ENCODE measurements at places on chromosomes 2 and 18.

DNA sequence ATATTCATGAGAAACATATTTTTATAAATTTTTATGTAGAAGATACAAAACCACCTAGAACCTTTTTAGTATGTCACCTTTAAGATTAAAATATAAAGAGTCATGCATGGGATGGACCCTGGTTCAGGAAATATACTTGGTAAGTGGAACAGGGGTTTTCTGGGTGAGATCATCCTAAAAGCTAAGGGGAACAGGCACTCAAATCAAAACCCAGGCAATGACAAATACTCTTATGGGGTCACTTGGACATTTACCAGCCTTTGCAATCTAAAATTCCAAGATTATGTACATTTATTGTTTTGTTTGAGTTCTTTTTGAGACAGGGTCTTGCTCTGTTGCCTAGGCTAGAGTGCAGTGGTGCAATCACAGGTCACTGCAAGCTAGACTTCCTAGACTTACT is 65.8 kb downstream of the SGPP2 start:
- no peak for DNase-seq

GRCh38 chr2:20667531-20668401 is 822 bp downstream of the GDF7 start:
- no peak for DNase-seq

DNA sequence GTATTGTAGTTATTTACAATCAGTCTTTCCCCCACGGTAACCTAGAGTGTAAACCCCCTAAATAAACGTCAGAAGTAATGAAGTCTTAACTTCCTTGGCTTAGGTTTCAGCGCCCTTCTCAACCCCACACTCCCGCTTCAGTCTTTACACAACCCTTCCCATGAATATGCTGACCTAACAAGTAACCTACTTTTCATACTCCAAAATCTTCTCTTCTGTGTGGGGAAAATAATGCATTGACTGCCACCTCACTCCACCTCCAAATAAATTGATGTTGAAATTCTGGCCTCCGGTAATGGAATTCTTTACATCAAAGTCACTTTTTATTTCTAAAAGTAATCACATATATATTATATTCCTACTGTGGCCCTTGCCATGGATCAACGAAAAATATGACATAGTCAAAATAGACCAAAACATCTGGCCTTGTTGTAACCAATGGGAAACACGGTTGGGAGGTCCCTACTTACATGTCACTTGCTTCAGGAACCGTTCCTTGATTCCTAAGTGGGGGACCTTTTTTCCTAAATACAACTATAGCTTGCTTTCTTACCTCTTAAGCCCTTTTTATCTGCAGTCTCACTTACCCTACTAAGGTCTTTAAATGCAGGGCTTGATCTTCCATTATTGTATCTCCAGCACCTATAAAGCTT is 961 bp downstream of the GEN1 start:
- DNase-seq: no peak

DNA sequence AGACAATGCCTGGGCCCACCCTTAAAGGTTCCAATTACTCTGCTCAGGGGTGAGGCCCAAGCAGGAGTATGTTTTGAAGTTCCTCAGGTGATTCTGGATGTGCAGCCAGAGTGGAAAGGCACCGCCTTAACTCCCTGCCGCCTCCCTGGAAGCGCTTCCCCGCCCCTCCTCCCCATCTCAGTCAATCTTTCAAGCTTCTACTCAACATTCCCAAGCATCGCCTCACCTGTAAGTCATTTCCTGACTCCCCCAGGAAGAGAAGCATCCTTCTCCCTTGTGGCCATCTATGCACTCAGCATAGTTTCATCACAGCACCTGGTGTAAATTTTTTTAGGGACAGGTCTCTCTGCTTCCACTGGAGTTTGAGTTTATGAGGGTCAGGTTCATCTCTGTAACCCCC is 67.5 kb downstream of the MYL12B start:
- DNase-seq: no peak

GRCh38 chr2:42725657-42726056 is 38.3 kb downstream of the OXER1 start:
- DNase-seq: no peak

- no peak for DNase-seq
Measured at GRCh38 chr18:38663270-38663669, 1097.7 kb upstream of the CELF4 start.

GRCh38 chr2:76197428-76197827 is 486.7 kb upstream of the GCFC2 start:
- DNase-seq: no peak

- no peak for DNase-seq
Measured at GRCh38 chr2:71814885-71815284, 332.8 kb downstream of the CYP26B1 start.

DNA sequence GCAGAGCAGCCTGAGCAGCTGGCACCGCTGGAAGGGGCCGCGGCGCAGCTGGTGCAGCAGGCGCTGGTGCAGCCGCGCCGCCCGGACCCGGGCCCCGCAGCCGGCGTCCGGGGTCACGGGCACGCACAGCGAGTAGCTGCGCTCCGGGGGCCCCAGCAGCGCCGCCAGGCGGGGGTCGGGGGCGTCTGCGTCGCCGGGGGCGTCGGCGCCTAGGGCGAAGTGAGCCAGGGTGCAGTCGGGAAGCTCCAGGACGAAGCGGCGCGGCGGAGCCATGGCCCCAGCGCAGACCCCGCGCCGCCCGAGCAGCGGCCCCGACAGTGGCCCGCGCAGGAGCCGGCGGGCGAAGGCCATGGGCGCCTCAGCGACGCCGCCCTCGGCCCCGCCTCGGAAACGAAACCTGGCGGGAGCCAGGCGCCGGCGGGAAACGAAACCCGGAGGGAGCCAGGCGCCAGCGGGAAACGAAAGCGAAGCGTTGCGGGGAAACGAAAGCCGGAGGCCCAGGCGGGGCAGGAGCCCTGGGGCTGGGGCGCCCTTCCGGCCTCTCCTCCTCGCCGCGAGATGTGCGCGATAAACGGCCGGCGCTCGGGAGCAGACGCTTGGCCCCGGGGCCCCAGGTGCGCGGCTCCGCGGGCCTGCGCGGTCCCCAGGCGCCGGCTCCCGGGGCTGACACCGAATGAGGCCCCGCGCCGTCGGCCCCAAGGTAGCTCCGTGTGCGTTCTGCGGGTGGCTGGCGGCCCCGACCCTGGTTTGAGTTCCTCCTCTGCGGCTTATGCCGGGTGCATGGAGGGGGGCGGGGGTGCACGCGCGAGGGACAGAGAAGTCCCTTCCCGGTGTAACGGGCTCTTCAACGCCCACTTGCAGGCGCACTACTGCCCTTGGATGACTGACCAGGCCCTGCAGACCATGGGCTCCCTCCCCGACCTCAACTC is at the start of gene CMPK2:
CMPK2 (minus strand) TSS at position 562 of the 929 bp plus-strand sequence; CDS start at position 351, 211 bp downstream.
- peak; percentile 52 for DNase-seq

- DNase-seq: no peak
Measured at GRCh38 chr2:58866040-58866439, 624.9 kb upstream of the FANCL start.

GRCh38 chr2:203670939-203671338 is 35.5 kb upstream of the CD28 start:
- no peak for DNase-seq

GRCh38 chr2:240832205-240832727 is 12.2 kb upstream of the KIF1A start:
- DNase-seq: no peak

DNA sequence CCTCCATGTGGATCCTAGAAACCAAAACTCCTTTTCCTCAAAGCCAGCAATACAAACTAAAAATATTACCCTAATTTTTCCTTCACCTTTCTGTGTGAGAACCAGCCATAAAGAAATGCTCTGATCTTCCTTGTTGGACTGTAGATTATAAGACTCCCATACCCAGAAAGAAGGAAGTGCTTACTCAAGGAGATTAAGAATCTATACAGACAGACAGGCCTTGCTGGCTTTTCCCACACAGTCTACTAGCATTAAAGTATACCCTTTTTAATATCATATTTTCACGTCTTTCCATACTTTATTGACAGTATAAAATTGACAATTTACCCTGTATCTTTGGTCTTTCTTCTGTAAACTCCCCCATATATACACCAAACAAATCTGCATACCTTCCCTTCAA is 139.0 kb downstream of the GULP1 start:
- no peak for DNase-seq

- DNase-seq: peak; percentile 68
Measured at GRCh38 chr2:58215429-58215828, 25.7 kb downstream of the FANCL start.

GRCh38 chr2:167508709-167509108 is 620.4 kb downstream of the XIRP2 start:
- DNase-seq: no peak

DNA sequence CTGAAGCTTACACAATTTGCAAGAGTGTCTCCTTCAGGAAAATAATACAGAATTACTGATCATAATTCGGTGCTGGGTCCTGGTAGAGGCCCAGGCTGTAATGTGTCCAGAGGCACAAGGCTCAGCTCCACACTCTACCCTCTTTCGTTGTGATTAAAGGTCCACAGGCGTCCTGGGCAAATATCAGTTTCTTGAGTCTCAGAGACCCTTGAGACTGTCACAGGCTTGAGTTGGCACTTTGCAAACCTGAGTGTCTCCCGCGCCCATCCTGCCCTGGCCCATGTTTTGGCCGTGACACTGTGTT is 46.9 kb upstream of the SMAD7 start:
- DNase-seq: no peak
